GOT3 (cell line): ENCODE measurements at places on chromosomes 7 and 10.

DNA sequence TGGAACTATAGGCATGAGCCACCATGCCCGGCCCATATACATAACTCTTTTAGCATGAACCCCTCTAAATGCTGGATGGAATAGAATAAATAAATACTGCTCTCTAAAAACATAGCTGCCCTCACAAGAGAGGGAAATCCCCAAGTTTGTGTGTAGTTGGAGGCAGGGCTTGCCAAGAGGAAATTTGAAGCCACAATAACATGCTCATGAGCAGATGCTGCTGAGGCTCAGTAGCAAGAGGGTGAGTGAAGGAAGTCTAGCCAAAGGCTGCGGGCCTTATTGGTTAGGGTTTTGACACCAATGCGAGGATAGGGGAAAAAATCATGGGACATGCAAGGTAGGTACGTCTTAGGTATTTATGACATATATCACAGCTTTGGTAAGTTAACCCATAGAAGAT lies 17.3 kb downstream of the TPK1 start:
- no peak for DNase-seq

- DNase-seq = no peak
These were observed 39.8 kb downstream of the RGS10 start for GRCh38 chr10:119502618-119503155.

GRCh38 chr7:835485-836401 lies 3.5 kb downstream of the SUN1 start:
- no peak for DNase-seq

DNA sequence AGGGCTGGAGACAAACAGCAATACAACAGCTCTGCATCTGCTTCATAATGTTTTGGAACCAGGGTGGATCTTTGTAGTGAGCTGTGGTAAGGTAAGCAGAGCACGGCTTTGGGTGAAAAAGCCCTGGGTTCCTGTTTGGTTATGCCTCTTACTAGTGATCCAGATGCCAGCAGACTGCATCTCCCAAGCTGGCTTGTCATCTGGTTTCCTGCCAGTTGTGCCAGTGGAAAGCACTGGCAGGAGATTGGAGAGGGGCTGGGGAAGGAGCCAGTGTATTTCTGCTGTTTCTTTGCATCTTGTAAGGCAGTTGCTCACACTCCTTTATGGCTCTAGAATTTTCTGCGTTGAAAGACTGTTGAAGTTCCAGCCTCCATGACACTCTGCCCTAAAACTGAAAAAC lies 137.6 kb downstream of the TSPAN12 start:
- DNase-seq = no peak

- no peak for DNase-seq
These were observed 336.2 kb downstream of the WDR11 start for GRCh38 chr10:121187391-121187790.

DNA sequence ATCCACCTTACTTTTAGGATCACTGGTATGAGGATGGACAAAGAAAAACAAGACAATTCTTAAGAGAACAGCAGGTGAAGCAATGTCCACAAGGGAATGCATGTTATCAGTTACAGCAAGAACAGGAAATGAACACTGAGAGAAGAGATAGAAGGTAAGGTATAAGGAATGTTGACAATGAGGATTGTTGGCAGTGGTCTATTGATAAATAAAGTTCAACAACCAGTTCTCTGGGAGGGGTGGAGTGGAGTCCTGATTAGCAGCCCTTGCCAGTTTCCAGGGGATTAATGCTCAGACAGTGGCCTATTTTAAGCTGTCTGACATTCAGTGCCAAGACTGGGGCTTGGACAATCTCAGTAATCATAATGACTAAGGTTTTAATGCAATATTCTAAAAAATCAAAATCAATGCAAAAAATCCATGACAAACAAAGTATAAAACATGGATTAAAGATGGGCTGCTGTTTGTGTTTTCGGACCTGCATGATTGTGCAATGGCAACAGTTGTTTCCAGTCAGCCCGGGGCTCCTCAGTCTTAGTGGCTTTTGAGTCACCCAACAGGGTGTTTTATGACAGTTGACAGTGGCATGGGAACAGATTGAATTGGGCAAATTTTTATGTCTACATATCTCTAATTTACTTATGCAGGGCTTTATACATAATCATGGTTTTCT lies 13.8 kb upstream of the AKR1B1 start:
- no peak for DNase-seq

DNA sequence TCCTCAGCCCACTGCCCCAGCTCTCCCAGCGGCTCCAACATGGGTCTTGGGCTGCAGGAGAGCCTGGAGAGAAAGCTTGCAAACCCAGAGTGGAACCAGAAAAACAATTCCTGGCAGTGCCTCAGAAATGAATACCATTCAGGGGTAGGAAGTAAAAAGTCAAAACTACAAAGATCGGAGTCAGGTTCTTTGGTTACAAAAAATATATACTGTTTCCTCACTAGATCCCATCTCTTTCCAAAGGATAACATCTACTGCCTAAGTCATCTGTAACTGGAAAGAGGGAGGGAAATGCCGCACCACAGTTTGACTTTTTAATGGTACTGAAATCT lies 14.9 kb downstream of the CREB3L2 start:
- DNase-seq = no peak

GRCh38 chr7:63080406-63080805 lies 918.2 kb upstream of the ZNF722 start:
- no peak for DNase-seq

- DNase-seq = no peak
These were observed 279.9 kb upstream of the PPP2R2D start for GRCh38 chr10:131620904-131621303.

- DNase-seq = no peak
These were observed 21.9 kb downstream of the GRID1 start for GRCh38 chr10:86344714-86345161.

GRCh38 chr7:7761340-7761973 lies 43.0 kb upstream of the RPA3 start:
- no peak for DNase-seq

DNA sequence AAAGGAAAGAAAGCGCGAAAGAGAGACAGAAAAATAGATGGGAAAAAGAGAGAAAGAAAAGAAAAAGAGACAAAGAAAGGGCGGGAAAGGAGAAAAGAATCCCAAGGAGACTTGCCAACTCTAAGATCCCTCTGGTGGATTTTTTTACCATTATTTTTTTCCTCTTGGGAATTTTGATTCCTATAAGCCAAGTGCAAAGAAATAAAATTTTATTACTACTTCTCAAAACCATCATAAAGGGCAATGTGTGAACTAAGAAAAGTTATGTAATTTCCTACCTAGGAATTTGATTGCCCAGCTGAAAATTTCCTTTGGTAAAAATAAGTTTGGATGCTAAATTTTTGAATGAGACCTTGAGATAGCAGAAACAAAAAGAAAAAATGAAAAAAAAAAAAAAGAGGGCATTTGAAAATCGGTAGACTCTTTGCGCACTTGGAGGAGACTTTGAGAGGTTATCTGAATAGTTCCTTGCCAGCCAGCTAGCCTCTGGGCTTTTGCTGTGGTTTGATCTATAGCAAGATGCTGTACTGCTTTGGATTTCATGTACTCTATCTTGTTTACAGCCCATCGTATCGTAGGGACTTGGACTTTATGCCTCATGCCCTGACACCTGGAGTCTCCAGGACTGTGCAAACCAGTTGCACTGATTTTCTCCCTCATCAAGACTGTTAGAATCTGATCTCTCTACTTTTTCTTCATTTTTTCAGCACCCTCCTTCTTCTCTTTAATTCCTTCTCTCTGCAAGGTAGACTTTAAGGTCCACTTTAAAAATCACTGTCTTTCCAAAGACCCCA lies 535.4 kb upstream of the MKI67 start:
- DNase-seq = no peak

- no peak for DNase-seq
These were observed 7.6 kb downstream of the IFIT2 start for GRCh38 chr10:89309156-89310055.

DNA sequence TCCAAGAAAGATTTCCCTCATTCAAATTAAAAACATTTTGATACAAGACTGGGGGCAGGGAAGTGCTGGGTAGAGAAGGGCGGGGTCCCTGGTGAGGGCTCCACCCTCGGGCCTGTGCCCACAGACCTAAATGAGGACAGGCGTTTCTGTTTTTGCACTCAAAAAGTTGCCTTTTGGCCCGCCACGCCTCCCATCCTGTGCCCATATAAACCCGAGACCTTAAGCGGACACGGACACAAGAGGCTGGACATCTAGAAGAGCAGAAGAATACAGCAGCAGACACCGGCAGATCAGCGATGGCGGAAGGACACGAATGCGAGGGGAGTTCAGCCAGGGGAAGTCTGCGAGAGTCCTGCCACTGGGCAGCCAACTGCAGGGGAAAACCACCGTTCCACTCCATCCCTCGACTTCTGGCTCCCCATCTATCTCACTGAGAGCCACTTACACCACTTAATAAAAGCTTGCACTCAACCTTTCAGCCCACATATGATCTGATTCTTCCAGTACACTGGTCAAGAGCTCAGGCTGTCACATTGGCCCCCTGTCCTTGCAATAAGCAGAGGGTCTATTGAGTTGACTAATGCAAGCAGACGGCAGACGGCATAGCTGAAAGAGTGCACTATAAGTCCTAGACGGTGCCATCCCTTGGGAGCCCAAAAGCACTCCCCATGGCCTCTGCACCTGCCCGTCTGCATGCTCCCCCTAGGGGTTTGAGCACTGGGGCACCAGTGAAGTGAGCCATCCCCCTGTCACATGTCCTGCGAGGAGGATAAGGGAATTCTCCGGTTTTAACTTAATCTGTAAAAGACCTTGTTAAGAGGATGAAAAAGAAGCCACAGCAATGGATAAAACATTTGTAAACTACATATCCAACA lies 181.8 kb upstream of the PRSS1 start:
- no peak for DNase-seq

- no peak for DNase-seq
These were observed 369.3 kb downstream of the CALN1 start for GRCh38 chr7:72042855-72043254.

DNA sequence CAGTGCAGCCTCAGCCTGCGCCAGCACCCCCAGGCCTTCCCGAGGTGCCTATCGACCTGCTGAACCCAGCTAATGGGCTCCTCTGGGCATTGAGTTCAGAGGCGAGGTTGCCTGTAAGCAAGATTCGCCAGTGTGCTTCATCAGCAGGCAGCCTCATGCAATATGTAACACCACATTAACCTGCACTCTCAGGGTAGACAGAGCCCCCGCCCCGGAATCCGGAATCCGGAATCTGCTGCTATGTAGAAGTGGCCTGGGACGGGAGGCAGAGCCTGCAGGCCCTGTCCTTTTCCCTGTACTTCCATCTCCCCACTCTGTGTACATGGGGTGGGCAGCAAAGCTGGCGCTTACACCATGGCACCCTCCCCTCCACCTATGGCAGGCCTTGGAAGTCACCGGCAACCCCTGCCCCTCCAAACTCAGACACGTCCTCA lies 83.9 kb upstream of the RET start:
- DNase-seq = no peak

GRCh38 chr7:127591591-127591990 lies 1.9 kb upstream of the FSCN3 start:
- no peak for DNase-seq

DNA sequence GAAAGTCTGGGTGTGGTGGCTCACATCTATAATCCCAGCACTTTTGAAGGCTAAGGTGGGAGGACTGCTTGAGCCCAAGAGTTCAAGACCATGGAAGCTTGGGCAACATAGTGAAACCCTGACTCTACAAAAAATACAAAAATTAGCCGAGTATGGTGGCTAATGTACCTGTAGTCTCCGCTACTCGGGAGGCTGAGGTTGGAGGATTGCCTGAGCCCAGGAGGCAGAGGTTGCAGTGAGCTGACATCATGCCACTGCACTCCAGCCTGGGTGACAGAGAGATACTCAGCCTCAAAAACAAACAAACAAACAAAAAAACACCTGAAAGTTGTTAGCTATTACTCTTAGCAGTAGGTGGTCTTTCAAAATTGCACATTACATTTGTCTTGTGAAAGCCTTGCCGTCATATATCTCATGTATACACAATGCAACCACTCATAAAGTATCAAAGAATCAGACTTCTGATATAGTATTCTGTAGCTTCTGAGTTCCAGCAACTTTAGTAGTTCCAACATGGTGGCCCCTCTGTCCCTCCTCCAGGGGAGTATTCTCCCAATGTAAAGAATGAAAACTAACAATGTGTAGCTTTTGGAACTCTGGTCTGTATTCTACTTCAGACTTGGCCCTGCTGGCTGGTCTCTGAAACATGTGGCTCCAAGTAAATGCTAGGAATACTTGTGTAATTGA lies 101.5 kb downstream of the ZNF92 start:
- no peak for DNase-seq

DNA sequence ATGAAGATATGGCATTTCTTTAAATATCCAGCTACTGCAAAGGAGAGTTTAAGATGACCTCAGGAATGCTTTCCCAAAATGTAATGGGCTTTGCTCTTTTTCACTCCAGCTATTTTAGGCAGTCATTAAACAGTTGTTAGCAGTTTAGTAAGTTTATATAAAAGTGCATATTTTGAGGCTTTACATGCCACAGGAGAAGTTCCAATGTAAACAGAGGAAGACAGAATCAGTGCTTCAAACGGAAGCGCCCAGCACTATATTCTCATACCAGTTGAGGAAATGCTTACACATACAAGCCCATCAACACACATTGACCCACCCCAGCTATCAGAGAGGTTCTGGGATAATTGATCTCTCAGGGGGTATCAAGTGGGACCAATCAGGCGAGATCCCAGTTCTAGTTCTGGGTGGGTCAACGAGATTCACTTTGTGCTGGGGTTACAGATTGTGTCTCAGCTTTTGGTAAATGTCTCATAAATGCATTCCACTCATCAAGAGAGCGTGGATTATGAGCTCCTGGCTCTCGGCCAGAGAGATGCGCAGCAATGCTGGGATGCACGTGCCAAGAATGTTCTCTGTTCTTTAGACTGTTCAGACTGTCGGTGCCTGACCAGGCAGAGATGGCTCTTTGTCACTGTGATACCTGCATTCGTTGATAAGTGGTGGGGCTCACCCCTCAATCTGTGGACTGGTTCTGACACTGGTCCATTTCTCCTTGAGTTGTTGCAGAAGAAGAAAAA lies 55.0 kb downstream of the CACNB2 start:
- DNase-seq = no peak

DNA sequence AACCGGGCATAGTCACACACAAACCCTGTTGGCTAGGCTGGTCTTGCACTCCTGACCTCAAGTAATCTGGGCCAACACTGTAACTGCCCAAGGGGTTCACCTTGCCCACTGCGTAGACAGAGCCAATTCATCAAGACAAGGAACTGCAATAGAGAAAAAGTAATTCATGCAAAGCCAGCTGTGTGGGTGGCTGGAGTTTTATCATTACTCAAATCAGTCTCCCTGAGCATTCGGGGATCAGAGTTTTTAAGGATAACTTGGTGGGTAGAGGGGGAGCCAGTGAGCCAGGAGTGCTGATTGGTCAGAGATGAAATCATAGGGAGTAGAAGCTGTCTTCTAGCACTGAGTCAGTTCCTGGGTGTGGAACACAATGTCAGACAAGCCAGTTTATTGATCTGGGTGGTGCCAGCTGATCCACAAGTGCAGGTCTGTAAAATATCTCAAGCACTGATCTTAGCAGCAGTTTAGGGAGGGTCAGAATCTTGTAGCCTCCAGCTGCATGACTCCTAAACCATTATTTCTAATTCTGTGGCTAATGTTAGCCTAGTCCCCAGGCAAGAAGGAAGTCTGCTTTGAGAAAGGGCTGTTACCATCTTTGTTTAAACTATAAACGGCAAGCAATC lies 15.6 kb upstream of the FXYD4 start:
- no peak for DNase-seq

- DNase-seq = no peak
These were observed 73.0 kb downstream of the MICU1 start for GRCh38 chr10:72552857-72553256.

- DNase-seq = no peak
These were observed 182.8 kb upstream of the PHYHIPL start for GRCh38 chr10:58993480-58994221.

- DNase-seq = no peak
These were observed 142.8 kb downstream of the DNAJC1 start for GRCh38 chr10:21860718-21861117.
